ENCODE measurements at places on chromosomes 6 and 20.

DNA sequence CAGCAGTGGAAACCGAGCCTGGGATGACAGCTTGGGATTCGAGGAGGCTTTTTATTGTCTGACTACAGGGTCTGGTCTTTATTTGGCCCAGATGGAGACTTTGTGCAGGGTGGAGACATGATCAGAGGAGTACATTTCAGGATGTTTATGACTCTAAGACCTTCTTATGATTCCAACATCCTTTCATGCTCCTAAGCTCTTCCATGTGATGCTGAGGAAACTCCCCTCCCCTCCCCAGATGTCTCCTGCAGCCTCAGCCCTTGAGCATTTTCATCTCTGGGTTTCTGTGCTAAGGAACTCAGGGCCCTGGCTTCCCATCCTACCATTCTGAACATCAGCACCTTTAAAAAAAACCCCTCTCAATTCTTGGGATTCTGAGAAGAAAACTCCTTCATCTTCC lies 186.6 kb downstream of the SOX4 start:
- no peak for DNase-seq

GRCh38 chr6:132964868-132965382 lies 150.6 kb downstream of the RPS12 start:
- no peak for DNase-seq

- no peak for DNase-seq
Measured at GRCh38 chr6:119122336-119122735, 43.9 kb upstream of the FAM184A start.

- DNase-seq, result no peak
Measured at GRCh38 chr6:137323860-137324259, 104.7 kb upstream of the IFNGR1 start.

Data from CD4-positive, alpha-beta T cell treated with Interleukin-4 for 4 hours (primary cell).